ENCODE measurements at places on chromosomes 11 and 22. TPM values are rescaled to one million over a fixed set of nuclear protein-coding genes. Genes with fewer than 3 reads are reported as not detected.

XNDC1N gene
- 3.6 TPM for total RNA-seq

CREB3L1 gene
- total RNA-seq, result 0.25 TPM

RIMBP3C gene
- not detected for total RNA-seq

EIF4G2 gene
- total RNA-seq, result 964 TPM

NXPE1 gene
- under 0.01 TPM for total RNA-seq
